Effector CD4-positive, alpha-beta T cell (primary cell): ENCODE measurements at places on chromosomes 1 and 21.

- DNase-seq, result no peak
Measured at GRCh38 chr1:3581296-3582036, 29.8 kb downstream of the MEGF6 start.

GRCh38 chr1:208279826-208280588 lies 35.8 kb upstream of the PLXNA2 start:
- DNase-seq, result no peak

DNA sequence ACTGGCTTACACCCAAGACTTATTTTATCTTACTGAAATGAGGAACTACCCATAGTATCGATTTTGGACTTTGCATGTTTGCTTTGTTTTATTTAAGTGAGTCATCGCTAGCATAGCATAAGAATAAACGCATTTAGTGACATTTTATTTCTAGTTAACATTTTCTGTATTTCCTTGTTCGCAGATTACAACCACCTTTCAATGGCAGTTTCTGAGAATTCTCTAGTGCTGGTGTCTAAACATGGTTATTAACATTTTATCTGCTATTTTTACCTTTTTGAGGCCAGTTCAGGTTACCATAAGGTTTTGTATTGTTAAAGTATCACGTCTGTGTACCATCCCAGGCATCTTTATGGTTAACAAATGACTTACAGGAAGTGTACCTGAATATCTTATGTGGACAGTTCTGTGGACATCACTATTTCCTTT lies 24.5 kb downstream of the EEIG2 start:
- no peak for DNase-seq

GRCh38 chr1:18881164-18881563 lies 21.2 kb downstream of the ALDH4A1 start:
- no peak for DNase-seq

DNA sequence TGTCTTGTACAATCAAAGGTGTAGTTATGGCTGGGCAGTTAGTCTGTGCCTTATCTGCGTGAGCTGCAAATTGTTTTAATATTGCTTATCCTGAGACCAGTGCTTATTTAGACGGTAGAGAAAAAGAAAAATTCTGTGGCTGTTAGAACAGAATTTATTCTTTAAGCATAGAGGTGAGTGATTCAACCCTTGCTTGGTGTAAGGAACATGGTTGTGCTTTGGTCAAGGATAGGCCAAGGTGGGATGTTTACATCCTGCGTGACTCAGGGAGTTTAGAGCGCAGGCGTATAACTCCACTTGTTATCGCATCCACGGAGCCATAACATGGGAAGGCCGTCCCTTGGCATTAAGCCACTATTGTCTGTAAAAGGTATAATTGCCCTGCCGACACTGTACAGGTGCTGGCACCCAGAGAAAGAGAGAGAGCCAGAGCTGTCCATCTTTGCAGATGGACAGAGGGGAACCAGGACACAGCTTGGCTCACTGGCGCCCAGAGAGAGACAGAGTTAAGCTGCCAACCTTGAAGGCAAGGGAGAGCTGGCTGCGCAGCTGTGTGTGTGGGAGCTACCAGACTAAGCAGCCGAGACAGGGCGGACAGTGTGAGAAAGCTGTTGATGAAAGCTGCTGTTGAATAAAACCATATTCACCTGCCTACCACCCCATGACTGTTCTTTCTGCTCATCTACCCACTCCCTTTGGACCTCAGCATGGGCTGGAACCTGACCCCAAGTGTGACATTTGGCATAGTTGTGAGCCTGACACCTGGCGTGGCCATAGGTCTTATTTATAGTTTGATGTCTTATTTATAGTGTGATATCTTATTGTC lies 200.4 kb downstream of the DYRK1A start:
- no peak for DNase-seq

GRCh38 chr1:157439302-157439954 lies 112.9 kb downstream of the FCRL5 start:
- no peak for DNase-seq

DNA sequence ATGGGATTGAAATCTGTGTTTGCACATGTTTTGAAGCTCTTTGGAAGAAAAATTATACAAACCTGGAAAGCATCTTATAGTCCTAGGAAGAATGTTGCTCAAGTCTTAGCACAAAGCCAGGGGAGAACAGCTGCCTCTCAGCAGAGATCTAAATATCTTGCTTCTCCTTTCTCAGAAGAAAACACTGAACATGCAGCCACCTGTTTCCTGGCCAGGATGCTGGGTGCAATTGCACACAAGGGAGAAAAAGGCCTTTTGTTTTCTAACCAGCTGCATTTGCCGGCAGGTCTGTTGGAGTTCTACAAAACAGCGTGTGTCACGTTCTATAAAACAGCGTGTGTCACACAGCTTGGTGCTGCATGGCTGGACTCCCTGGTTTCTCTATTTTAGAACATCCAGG lies 259.6 kb upstream of the PLD5 start:
- DNase-seq, result no peak

- DNase-seq, result no peak
Measured at GRCh38 chr1:218667781-218668516, 322.8 kb downstream of the TGFB2 start.

GRCh38 chr1:31581821-31582810 lies 5.8 kb downstream of the TINAGL1 start:
- no peak for DNase-seq

DNA sequence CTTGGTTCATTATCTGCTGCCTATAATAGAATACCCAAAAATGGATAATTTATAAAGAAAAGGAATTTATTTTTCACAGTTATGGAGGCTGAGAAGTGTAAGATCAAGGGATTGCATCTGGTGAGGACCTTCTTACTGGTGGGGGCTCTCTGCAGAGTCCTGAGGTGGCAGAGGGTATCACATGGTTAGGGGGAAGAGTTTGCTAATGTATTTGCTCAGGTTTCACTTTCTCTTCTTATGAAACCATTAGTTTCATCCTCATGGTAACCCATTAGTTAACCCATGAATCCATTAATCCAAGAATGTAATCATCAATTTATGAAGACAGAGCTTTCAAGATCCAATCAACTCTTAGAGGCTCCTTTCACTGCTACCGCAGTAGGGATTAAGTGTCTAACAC lies 120.6 kb downstream of the DNM3 start:
- no peak for DNase-seq

GRCh38 chr1:24344090-24344742 lies 25.1 kb downstream of the GRHL3 start:
- no peak for DNase-seq

DNA sequence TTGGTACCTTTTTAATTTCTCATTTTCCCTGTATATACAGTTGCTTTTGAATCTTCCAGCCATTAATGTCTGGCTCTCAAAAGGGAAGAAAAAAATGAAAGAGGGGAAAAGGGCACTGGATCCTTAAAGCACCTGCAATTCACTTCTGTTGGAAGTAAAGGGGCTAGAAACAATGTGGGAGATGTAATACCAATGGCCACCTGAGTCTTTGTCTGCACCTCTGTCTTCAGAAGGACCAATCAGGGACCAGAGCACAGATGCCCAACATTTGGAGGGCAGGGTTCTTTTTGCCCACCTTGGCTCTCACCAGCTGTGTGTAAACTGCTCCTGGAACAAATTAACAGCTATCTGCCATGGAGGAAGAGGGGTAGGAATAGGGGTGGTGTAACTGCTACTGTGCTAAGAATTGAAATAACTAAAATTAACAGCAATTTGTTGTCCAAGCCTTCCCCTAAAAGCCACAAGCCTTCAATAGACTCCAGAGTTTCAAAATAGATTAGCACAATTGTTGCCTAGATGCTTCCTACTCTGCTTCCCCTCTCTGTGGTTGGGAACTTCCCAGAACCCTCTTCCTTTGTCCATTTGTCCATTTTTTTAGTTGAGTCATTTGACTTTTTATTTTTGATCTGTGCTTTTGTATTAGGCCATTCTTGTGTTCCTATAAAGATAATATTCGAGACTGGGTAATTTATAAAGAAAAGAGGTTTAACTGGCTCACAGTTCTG lies 11.5 kb upstream of the LRRC8B start:
- DNase-seq, result no peak

- DNase-seq, result no peak
Measured at GRCh38 chr21:35223480-35224156, 174.5 kb upstream of the RUNX1 start.

DNA sequence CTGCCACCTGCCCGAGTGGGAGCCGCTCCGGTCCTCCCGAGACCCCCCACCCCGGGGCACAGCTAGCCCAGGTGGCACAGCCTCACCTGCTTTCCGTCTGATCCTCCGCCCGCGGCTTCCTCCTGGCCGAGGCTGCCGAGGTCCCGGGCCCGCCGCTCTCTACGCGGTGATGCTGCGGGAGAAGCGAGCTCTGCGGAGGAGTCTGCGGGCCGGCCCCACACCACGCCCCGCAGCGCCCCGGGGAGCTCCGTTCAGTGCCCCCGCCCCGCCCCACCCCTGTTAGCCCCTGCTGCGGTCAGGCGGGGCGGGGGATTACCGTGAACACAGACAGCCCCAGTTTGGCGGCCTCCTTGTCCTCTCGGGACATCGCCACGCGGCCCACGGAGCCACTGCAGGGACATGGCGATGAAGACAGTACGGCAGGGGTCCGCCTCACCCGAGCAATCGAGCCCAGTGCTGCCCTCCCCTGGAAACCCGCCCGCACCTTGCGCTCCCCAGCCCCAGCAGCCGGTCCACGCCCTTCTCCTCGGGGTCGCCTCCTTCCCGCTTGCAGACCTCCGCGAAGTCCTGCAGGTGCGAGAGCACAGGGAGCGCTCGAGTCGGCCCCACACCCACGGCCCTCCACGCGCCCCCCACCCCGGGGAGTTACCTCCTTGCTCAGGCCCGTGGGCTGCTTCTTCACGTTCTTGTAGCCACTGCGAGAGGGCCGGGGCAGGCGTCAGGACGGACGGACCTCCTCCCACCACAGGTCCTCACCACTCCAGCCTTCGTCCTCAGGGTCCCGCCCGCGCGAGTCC lies 933 bp downstream of the C1orf35 start:
- peak; percentile 56 for DNase-seq

DNA sequence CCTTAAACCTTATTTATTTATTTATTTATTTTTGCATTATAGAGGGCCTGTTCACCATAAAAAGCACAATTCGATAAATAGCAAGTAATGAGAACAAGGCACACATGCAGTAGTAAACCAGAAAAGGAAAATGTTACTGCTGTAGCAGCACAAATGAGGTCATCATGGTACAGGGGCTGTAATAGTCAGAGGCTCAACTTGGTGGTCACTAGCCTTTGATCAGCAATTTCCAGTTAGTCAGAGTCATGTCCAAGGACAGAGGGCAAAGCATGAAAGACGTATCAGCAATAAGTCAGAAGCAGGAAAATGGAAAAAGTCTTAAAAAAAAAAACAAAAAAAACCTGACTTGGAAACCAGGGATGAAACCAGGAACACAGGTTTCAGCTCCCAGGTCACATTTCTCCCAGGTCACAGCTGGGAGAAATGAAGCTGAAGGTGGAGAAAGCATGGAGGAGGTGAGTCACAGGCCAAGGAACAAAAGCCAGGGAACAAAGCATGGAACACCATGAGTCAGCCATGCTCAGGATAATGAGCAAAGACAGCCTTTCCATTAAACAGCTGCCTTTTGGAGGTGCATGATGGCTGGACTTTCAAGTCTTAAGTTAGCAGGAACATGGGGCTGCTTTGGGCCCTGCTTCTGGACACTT lies 556.3 kb downstream of the LTN1 start:
- no peak for DNase-seq

DNA sequence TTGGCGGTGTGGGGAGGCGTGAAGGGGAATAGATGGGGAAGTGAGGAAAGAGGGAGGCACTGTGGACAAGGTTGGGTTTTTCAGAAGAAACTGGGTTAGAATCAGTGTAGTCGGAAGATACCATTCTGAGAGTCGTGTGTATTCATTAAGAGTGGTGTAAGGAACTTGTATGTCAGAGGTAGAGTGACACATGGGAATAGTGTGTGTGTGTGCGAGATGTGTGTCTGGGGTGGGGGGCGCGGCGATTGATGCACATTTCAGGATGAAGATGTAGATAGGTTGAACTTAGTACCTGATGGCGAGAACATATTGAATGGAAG lies 878 bp downstream of the SMG7 start:
- no peak for DNase-seq

- DNase-seq, result no peak
Measured at GRCh38 chr1:170214117-170215032, 68.6 kb downstream of the NTMT2 start.

DNA sequence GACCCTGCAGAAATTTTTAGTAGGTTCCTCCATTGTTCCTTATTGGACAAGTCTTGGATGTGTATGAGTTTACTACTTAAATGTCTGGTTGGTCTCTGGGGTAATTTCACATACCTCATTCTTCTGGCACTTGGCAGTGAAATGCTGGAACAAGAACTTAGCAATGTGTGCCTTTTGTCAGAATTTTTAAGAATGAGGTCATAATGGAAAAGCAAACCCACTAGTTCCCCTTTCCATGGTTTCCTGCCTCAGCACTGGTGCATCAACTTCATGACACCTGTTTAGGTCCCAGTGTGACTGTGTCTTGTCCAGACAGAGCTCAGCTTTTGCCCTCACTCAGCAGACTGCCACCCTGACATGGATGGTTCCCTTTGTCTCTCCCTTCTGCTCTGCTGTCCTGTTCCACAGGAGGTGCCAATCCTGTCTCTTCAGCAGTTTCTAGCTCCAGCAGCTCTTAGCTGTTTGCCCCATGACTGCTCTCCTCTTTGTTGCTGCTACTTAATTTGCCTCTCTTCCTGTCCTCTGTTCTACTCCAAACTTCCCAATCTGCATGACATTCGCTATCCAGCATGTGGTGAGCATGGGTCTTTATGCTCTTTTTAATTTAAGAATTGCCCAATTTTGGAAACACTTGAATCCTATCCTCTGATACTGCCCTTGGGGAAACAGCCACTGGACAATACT lies 135.6 kb downstream of the CYYR1 start:
- DNase-seq, result no peak

- DNase-seq, result no peak
Measured at GRCh38 chr1:213987927-213988506, at the start of gene PROX1. PROX1 (plus strand) TSS chr1:213987973; CDS start chr1:213996536, 8,563 bp downstream.

- DNase-seq, result no peak
Measured at GRCh38 chr1:69121723-69122122, 446.0 kb upstream of the LRRC7 start.

DNA sequence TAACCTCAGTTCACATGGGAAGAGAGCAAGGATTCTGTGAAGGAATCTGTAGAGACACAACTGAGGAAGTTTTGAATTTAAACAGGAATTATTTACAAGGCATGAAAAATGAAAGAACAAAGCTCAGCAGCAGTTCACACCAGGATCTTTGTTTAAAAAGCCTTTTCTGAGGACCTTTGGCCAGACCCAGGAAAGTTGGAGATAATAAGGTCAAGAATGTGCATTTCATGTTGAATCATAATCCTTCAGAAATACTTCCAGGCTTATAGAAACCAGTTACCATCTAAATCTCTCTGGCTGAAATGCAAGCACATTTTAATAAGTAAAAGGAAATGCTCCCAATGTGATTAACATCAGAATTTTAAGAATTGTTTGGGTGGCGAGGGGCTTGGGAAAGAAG lies 2.7 kb downstream of the CLIC6 start:
- no peak for DNase-seq

GRCh38 chr1:48472638-48473037 lies 634 bp upstream of the SPATA6 start:
- no peak for DNase-seq

GRCh38 chr1:92957030-92957734 lies 4.1 kb downstream of the DIPK1A start:
- no peak for DNase-seq
